Activated T-helper 17 cell treated with anti-CD3 and anti-CD28 coated beads, Interleukin-2, amount 50 U/mL, for 72 hours (primary cell): ENCODE measurements at places on chromosomes 3 and 15. TPM values are rescaled to one million over a fixed set of nuclear protein-coding genes. Genes with fewer than 3 reads are reported as not detected.
A peak's percentile ranks its signal among the peaks of the same experiment; 100 is the strongest.

ONECUT1 gene
- total RNA-seq = not detected

GRCh38 chr15:58594898-58595297 is 154.6 kb downstream of the ADAM10 start:
- ATAC-seq = no peak

GRCh38 chr3:19384868-19385267 is 236.6 kb downstream of the KCNH8 start:
- no peak for ATAC-seq

DNA sequence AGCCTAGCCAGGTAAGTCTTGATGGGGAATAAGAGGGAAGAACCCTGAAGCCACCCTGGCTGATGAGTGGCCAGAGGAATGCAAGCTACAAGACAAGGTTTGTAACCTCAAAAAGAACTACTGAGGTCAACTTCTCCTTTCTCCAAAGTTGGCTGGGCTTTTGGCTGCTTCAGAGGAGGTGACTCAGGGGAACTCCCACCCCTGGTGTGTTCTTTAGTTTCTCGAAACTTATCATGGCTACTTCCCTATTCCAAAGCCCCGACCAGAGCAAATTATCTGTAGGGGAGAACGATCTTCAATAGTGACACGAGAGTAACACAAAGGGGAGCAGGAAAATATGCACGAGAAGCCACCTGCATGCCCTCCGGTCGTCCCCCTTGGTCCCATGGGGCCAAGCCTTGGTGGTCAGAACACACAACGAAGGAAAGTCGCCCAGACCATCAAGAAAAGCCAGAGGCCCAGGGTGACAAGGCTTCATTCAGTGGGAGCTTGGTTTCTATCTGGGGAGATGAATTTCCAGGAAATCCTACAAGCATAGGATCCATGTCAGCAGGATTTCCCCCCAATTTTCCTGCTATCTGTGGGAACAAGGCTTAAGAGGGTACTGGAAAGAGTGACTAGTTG is 6.5 kb upstream of the BCL2A1 start:
- no peak for ATAC-seq

DNA sequence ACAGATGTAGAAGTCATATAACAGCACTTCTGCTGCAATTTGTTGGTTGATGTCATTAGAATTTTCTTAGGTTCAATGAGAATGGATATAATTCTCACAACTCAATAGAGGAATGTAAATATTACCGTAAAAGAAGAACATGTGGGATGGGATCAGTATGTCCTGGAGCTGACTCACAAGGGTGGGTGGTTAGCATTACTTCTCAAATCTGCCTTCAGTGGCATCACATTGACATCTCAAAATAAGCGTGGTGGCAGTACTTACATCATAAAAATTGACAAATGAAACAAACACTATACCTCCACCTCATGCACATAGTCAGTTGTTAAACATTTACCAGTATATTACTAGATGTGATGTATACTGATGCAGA is 1068.0 kb upstream of the CADM2 start:
- no peak for ATAC-seq

GRCh38 chr3:194255252-194256039 is 95.7 kb downstream of the CPN2 start:
- peak; percentile 85 for ATAC-seq
